ENCODE measurements at places on chromosomes 5 and 9.

DNA sequence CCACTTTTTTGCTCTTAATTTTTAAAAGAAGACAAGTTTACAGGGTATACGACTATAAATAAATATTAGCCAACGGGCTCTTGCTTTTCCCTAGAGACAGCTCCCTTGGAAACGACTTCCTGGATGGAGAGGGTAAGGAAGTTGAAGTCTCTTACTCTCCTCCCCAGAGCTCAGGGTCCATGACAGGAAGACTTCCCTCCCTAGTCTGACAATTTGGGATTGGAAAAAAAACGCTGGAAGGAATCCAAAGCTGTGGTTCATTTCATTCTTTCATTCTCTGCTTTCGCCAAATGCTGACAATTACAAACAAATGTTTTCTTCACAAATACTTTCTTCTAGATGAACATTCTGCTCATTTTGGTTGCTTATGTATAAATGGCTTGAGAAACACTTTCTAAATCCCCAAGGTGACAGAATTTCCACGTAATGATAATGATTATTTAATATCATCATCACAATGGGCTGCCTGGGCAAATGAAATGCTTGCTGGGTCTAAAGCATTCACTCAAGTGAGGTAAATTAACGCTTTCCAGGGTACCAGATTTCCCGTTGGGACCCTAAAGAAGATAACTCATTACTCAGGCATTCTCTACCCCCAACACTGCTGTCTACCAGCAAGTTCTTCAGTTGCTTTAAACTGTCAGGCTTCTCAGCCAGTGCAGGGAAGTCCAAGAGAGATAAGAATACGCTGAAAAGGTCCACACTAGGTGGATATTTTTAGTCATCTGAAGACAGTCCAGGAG lies 139.8 kb upstream of the SLC30A5 start:
- DNase-seq, result no peak

GRCh38 chr9:95479330-95479729 lies 37.4 kb downstream of the PTCH1 start:
- no peak for DNase-seq

DNA sequence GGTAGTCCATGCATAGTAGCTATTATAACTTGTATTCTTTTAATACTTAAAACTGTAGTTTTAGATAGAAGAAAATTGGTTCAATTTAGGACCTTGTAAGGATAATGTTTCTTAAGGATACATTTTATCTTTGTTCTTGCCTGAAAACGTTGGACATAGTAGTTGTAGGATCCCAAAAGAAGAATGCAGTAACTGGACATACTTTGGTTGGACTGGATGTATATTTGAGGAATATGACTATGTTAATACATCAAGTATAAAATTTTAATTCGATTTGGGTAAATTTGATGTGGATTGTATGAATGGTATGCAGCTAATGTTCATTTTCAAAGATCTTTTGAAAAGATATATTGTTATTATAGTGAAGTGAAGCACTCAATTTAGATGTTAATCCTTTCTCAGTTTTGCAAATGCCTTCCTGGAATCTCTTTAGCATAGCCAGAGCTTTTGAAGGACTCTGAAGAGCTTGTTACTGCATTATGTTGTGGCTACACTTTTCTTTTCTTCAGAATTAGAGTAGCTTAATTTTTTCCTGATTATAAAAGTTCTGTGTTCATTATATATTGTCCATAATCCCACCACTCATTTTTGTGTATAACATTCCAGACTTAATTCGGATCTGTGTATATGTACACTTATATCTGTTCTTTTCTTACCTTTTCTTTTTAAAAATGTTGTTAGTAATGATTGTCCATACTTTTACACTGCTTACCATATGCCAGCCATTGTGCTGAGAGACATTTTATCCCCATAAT lies 41.2 kb downstream of the LRRTM2 start:
- no peak for DNase-seq

DNA sequence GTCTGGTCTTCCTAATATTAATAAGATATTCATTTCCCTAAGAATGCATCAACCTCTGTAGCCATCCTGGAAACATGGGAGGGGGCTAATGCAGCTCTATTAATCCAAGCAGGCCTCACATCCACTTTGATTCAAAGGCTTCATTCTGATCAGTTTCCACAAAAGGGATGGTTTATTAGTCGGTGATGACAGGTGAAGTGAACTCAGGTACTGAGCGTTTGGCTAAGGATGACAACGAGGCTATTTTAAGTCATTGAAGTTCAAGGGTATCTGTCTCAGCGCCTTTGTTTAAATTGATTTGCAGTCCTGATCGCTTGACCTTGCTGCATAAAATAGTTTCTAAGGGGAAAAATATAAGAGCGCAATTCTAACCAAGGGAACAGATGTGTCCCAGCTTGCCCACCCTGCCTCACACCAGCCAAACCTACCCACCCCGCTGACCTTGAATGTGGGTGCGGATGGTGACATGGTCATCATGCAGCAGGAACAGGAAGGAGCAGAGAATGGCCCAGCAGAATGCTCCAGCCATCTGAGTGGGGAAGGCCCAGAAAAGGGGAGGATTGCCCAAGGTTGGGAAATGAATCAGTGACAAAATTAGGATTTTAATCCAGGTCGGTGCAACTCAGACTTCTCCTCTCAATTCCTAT lies 70.5 kb upstream of the ZNF618 start:
- no peak for DNase-seq

GRCh38 chr5:72633649-72634048 lies 126.4 kb upstream of the ZNF366 start:
- DNase-seq, result no peak

DNA sequence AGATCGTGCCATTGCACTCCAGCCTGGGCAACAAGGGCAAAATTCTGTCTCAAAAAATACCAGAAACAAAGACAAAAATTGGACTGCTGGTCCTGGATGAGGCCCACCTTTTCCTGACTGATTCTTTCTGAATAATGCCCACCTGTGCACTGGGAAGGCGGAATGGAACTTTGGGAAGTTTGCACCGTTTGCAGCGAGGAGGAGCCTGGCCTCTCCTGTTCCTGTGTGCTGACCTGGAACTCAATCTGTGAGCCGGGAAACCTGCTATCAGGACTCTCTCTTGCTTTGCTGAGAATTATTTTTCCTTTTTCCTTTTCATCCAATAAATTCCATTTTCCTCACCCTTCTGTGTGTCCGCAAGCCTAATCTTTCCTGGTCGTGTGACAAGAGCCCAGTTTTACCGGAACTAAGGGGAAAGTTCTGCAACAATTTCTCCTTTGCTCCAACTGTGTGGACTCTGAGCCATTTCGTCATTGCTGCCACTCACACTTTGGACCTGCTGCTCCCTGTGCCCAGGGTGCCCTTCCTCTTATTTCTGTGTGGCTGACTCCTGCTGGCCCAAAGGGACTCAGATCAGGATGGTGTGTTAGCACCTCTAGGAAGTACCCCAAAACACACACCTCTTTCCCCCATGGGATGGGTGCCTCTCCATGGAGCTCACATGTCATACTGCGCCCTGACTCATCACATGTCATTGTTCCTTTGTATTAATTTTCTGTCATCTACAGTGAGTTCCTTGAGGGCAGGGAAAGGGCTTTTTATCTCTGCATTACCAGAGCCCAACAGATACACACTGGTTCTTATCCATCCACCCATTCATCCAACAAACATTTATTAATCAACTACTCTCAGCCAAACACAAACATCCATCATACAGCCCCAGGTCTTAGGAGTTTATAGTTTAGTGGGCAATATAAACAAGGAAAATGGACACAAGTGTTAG lies 4.7 kb upstream of the GLRX start:
- DNase-seq, result no peak

DNA sequence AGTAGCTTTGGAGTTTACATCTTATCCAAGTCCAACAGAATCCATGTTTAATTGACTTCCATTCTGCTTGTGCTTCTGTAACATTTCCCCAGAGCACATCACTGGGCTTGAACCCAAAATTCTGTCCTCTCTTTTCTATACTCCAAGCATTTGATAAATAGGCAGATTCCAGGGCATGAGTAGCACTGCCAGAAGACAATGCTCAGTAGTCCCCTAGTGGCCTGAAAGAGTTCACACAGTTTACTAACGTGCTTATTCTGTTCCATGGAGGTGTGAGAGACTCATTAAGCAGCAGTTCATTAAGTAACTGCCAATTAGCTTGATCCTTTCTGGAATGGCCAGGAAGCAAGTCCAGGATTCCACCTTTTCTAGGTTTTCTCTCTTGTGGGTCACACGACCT lies 9.4 kb upstream of the GABRA6 start:
- DNase-seq, result no peak

DNA sequence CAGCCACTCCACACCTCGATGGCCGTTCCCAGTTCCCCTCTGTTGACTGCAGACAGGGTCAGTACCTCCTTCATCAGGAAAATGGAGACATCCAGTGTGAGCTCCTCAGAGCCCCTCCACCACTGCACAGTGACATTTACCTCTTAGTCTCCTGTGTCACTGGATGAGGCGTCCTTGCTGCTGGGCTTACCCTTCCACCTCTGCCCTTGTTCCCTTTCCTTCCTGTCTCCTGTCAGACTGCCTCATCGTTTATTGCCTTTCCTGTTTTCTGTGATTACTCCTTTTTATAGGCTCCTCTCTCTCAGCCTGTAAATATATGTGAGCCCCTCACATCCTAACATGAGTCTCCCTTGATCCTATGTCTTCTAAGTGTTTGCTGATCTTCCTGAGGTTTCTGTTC lies 23.2 kb upstream of the SPTAN1 start:
- no peak for DNase-seq

DNA sequence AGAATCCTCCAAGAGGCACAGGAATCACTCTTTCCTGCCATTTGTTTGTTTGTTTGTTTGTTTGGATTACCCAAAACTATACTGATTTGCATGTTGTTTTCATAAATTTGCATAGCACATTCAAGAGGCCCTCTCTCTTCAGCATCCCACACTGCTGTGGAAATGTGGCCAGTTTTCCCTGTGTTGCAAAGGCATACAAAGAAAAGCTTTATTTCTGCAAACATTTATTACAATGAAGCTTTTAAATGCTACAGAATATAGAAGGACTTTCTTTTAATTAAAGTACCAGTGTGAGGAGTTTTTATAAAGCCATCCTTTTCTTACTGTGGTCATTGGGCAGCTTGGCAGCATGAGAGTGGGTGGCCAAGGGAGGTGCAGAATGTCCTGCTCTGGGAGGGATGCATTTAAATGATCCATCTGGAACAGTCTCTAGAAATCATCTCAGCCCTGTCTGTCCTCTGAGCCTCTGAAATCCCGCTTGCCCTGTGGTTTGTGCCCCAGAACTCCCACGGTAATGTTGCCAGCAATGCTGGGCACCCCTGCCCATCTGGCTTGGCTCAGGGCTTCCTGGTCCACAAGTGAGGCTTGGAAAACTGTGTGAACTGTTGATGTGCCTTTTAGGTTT lies 356.8 kb upstream of the KIF2A start:
- no peak for DNase-seq

GRCh38 chr9:137304383-137305059 lies 2.5 kb upstream of the NRARP start:
- no peak for DNase-seq

- DNase-seq, result no peak
Measured at GRCh38 chr5:31888564-31888963, 249.6 kb downstream of the PDZD2 start.

- no peak for DNase-seq
Measured at GRCh38 chr9:15426019-15426418, 3.3 kb downstream of the SNAPC3 start.

DNA sequence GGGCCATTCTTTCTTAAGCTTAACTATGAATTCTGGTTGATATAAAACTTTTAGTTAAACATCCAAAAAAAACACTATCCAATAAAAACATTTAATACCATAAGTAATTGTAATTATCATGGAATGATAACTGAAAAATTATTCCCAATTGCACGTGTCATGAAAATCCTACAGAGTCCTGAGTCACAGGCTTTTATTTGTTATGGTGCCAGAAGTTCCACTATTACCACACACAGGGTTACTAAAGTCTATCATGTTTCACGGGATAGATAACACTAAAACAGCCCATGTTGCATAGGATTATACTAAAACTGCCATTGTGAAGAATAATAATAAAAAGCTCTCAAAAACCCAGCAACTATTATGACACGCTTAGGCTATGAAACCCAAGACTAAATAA lies 1381.8 kb downstream of the EFNA5 start:
- DNase-seq, result no peak

GRCh38 chr5:1497795-1498622 lies 25.8 kb downstream of the LPCAT1 start:
- DNase-seq, result no peak

DNA sequence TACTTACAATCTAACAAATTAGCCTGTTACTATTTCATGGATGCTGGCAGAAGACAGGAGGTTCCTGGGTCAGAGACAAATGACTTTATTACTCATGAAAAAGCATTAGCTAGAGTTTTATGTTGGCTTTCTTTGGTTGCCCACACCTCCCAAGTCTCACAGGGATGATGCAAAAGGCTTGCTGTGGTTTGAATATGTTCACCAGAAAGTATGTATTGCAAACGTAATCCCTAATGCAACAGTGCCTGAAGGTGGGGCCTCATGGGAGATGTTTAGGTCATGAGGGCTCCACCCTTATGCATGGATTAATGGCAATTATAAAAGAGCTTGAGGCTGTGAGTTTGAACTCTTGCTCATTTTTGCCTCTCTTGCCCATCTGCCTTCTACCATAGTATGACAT lies 28.5 kb downstream of the DPYSL3 start:
- DNase-seq, result no peak

DNA sequence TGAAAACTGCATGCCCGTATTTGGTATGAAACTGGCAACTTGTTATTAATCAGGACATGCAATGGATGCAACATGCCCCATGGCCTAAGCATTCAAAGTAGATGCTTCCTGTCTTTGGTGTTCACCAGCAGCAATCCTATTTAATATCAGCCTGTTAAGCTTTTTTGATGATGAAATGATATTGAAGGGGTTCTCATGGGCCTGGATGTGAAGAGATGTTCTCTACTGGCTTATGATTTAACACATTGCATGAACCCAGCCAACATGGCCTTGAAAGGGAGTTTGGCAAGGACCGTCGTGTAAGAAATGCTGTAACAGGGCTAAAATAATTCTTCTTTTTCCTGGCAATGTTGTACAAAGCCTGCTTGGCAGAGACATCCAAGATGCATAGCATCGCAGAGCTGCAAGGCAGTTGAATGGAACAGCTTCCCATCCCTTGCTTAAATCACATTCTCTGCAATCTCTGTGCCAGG lies 111.2 kb downstream of the SMARCA2 start:
- no peak for DNase-seq

DNA sequence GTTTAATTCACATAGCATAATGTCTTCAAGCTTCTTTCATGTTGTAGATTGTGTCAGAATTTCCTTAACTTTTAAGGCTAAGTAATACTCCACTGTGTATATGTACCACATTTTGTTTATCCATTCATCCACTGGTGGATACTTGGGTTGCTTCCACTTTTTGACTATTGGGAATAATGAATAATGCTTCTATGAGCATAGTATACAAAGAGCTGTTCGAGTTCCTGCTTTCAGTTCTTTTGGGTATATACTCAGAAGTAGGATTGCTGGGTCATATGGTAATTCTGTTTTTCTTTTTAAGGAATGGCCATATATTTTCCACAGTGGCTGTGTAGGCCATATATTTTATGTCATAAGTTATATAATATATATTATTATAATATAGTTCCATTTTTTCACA lies 3.6 kb upstream of the FAM120AOS start:
- DNase-seq, result no peak

GRCh38 chr5:150758203-150758530 lies 650 bp downstream of the DCTN4 start:
- no peak for DNase-seq

- no peak for DNase-seq
Measured at GRCh38 chr5:93145019-93145418, 436.0 kb downstream of the NR2F1-AS1 start.

Data from activated naive CD4-positive, alpha-beta T cell (primary cell).